ENCODE measurements at places on chromosomes 4 and X.

DNA sequence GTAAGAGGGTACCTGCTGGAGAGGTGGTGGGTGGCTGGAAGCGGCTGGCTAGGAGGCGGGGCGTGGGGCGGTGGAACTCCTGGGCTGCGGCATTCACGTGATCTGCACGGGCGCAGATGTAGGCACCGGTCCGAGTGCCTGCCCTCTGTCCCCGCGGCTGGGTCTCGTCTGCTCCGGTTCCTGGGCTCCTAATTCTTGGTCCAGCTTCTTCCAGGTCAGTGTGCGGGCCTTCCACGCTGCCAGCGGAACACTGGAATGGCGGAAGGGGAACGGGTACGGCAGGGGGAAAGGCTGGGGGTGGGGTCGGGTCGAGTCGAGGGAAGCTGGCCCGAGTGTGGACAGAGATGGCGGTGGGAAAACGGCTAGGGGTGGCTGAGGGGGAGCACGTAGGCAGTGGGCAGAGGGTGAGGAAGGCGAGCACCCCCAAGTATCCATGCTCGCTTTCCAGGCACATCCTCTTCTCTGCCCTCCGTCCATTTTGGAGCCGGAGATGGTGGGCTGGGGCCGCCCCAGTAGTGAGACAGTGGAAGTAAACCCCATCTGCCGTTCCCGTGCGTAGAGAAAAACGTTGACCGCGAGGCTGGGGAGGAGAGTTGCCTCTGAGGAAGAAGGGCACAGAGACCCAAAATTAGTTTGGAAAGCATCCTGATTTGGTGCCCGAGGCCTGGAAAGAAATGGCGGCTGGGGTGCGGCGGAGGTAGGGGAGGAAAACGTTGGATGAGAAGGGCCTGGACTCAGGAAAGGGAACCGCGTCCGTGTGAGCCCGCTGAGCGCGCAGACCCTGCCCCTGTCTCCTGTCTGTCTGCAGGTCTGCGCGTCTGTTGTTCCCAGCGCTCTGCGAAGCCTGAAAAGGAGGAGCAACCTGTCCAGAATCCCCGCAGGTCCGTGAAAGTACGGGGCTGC lies at the start of gene TCEAL4:
Gene TCEAL4, plus strand, starts transcription at position 105 of the 903 bp plus-strand sequence. CDS start 1,161 bp downstream, outside the sequence.
- DNase-seq: peak; percentile 73

DNA sequence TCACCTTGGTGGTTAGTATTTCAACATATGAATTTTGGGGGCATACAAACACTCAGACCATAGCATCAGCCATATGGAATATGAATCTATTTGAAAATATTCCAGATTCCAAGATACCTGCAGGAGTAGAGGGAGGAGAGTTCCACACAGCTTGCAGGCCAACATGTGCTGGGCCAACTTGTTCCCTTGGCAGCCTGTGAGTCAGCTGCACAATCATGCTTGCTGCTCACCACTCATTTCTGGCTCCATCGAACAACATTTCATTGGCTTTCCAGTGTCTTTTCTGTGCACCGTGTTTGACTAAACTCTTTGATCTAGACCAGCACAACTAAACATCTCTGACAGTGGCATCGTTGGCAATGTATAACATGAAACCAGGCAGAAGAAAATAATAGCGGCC lies 282.5 kb upstream of the RASGEF1B start:
- no peak for DNase-seq

DNA sequence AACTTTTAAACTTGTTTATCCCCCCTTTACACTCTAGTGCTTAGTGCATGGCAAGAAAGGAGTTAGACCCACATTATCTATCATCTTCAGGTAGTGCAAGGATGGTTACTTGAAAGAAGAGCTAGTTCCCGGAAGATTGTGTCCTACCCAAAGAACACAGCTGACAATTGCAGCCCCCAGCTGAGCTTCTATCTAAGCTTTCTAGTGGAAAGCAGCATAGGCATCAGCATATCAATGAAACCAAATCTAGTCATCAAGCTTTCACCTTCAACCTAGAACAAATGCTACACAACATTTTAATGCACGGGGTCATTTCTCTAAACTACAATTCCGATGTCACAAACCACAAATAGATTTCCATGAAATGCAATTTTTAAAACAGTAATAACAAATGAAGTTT lies 88.9 kb upstream of the TFDP3 start:
- no peak for DNase-seq

DNA sequence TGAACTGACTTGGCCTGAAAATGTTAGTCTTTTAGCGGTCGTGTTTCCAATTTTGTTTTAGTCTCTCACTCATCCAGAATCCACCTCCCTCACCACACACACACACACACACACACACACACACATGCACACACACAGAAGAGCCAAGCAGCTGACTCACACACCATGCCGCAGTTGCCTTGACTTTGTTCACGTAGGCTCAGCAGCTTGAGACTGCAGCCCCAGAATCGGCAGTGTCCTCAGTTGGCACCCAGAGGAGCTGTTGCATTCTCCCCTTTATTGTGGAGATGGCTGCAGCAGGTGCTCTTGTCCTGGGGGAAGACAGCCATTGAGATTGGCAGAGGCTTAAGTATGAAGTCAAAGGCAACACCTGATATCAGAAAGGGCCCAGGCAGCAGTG lies 20.9 kb upstream of the XPNPEP2 start:
- DNase-seq: no peak

- no peak for DNase-seq
Measured at GRCh38 chr4:18111081-18111480, 89.5 kb upstream of the LCORL start.

DNA sequence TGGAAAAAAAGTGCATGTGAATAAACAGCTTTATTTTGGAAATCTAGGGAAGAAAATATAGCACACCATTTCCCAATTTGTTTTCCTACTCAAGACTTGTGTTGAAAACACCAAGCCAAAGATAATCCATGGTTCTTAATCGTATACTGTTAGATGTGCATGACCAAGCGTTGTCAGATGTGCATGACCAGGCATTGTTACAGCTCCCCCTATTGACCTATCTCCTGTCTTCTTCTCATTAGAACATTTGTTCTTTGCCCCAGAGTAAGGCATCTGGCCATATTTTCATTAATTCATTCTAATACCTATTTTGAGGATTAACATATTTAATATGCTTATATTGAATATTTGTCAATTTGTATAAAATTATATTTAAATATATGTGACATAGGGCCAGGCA lies 14.4 kb upstream of the VCX start:
- DNase-seq: no peak
